ENCODE measurements at places on chromosomes 2 and 18.

DNA sequence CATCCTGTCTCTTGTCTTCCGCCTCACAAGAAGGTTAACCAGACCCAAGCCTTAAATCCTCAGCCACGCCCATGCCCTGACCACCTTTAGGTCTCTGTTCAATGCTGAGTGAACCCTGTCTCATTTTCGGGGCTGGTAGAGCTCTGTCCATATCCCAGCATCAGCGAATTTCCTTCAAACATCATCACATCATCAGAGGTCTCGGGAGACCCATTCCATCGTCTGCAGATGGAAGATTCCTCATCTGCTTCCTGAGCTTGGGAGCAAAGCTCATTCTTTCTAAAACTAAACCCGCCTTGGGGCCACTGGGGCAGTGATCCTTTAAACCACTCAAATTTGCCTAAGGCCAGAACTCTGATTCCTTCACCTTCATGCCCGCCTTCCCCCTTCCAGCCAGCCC, 173.7 kb downstream of the TTC32 start:
- DNase-seq: no peak

DNA sequence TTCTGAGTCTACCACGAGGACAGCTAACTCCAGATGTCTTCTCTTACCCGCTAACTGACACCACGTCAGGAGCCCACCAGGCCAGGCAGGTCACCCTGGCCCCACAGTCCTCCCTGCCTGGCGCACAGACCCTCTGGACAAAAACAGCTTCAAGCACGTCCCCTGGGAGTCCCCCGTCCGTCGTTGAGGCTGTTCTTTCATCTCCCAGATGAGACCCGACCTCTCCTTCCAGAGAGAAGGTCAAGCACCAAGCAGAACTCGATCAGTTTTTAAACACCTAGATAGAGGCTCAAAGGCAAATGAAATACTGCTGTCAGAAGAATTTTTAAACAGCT, 57.8 kb downstream of the PARD6G start:
- DNase-seq: no peak

DNA sequence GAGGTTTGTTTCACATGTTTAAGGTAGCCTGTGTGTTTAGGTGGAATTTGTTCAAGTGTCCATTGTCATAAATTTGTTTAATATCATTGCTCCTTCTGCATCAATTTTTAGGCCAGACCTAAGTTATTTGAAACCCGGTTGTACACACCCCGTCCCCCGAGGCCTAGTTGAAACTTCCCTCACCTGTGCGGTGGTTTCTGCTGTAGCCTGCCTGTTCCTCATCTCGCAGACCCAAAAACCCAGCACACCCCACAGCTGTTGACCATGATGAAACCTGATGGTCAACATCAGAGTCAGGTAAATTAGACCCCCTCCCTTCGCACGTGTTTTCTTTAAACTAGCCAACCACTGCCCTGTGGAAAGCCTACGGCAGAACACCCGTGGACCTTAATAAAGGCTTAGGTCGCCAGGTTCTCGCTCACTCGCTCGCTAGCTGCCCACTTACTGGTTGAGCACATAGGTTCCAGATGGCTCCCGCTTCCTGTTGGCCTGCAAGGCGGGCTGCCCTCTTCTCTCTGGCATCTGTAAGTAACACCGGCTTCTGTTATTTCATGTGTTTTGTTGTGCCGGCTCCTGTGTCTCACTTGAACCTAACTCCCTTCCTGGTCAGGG, 64.4 kb downstream of the EML6 start:
- no peak for DNase-seq

DNA sequence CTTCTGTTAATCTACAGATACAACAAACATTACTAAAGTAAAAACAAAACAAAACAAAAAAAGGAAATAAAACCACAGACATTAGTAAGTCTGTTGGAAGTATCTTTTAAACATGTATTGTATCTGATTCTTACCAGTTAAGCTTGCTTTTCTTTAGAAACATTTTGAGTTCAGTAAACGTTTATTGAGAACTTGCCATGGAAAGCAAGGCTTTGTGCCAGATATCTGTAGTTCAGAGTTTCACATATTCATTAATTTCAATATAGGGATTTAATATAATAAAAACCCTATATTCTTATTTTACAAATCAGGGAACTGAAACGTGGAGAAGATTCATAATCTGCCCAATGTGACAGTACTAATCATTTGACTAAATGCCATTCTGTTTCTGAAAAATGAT, 1101.0 kb upstream of the GYPC start:
- no peak for DNase-seq

- no peak for DNase-seq
These were observed 3.5 kb downstream of the RSAD2 start for GRCh38 chr2:6881046-6881445.

DNA sequence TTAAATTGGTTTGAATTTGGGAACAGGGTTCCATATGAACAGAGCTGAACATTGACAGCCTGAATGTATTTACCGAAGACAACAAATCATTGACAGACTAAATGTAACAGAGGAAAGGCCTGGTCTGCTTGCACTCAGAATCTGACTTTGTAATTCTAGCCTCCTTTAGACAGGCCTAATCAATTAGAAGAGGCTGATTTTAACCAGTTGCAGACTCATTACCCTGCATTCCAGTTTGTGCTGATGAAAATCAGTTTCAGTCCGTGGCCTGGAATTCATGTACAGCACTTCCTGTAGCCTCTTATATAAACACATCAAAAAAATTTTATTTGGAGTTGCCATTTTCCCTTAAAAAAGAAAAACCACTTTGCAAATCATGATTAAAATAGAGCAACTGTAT, 93.1 kb upstream of the ZFP36L2 start:
- no peak for DNase-seq

- peak; percentile 56 for DNase-seq
These were observed 1.1 kb upstream of the CXCR4 start for GRCh38 chr2:136118819-136119716.

DNA sequence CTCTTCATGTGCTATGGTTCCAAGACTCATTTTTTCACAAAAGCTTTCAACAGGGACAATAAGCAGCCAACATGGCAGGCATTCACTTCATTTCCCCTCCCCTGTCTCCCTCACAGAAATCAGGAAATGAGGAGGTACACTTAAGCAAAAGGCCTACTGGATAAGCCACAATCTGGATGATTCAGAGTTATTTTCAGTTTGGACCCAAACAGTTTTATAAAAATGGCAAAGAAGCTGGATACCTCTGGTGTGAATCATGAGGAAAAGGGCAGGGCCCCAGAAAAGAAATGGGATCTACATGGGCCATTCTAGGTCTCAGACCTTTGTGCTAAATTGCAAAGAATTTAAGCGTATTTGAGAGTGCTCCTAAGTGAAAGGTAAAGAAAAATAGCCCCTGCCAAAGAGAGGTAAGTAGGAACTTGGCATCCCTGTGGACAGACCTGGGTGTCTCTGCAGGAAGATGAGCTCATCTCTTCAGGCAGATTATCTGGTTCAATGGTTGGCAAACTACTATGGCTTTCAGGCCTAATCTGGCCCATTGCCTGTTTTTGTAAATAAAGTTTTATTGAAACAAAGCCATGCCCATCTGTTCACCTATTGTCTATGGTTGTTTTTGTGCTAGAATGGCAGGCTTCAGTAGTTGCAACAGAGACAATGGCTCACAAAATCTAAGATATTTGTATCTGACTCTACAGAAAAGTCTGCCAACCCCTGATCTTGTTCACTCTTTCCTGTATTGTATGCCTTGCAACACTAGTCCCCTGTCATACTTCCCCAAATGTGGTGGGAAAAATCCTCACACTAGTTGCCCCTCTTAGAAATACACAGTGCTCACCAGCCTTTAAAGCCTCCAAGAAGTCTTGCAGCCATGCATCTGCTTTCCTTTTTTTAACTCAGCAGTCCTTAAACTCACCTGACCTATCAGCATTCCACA, 315.0 kb downstream of the ALK start:
- no peak for DNase-seq

DNA sequence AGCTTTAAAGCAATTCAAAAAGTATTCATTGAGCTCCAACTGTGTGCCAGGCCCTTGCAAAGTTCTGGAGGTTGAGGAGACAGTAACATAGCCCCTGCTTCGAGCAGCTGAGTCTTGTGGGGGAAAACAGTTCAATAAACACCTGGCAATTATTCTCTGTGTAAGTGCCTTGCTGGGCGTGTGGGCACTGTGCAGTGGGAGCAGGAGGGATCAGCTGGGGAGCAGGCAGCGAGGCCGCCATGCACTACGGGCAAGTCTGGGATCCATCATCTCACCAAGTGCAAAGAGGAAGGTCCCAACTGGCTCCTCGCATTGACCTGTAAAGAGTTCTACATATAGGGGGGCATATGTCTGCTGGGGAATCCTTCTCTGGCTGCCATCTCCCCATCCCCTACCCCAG, 342.2 kb upstream of the HS6ST1 start:
- DNase-seq: no peak

DNA sequence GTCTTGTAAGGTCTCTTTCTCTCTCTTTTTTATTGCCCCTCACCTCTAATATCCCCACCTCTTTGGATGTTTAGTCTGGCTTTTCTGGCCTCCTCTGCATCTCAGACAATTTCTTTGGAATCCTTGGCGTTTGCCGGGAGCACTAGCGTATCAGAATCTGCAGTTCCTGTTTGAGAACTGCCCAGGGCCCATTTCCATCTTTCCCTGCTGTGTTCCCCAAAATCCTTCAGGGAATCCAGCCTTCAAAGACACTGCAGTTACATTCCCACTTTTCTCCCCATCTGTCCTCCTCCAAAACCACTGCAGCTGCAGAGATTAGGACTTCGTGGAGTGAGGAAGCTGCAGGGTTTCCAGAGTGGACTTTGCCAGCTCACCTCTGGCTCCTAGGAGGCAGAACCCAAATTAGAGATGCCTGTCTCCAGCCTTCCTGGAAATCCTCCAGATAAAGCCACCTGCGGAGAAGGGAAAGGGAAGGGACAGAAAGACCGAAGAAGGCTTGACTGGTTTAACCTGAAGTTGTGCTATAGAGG, 2.7 kb downstream of the VSNL1 start:
- DNase-seq: no peak

Data from activated CD4-positive, CD25-positive, alpha-beta regulatory T cell treated with anti-CD3 and anti-CD28 coated beads, Interleukin-2, amount 50 U/mL, for 16 hours (primary cell).